ENCODE measurements at places on chromosomes 6 and 20.

- DNase-seq: no peak
Measured at GRCh38 chr20:13061381-13061780, 52.6 kb downstream of the SPTLC3 start.

DNA sequence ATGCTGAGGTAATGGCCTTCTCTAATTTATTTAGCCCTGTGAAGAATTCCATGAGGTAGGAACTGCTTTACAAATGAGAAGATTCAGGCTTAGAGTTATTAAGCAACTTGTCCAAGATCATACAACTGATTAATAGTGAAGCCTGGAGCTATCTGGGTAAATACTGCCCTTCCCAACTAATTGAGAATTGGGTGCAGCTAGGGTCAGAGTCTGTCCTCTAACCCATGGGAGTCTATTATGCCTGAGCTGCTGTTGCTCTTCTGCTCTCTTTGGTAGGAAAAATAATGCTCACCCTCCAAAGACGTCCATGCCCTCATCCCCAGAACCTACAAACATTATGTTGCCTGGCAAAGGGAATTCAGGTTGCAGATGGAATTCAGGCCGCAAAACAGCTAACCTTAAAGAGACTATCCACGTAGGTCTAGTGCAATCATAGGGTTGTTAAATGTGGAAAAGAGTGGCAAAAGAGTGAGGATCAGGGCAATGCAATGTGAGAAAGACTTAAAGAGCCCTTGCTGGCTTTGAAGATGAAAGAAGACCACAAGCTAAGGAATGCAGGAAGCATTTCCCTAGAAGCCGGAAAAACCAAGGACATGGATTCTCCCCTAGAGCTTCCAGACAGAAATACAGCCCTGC is 90.1 kb downstream of the SPTLC3 start:
- no peak for DNase-seq

DNA sequence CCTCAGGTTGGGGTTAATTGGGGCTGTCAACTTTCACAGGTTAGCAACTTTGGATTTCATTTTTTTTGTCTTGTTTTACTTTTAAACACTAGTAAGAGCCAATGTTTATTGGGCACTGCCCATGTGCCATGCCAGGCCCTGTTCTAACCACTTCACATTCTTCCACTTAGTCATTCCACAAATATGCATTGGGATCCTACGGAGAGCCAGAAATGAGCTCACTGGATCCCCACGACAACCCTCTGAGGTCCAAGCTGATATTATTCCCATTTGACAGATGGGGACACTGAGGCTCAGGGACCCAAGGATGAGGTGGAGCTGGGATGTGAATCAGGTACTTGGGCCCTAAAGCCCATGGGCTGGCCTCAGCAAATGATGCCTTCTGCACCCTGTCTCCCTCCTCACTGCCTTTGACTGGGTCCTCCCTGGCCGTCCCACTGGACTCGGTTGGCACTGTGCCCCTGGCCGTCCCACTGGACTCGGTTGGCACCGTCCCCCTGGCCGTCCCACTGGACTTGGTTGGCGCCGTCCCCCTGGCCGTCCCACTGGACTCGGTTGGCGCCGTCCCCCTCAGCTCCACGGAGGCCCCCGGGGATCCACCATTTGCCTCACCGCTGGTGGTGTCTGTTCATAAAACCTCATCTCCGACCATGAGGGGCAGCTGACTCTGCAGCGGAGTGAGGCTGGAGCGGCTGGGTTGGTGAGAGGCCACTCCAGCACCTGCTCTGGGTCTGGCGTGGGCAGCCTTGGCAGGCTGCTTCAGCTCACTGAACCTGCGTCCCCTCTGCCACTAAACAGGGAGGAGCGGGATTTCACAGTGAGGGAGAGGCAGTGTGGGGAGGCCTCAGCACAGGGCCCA is 4.8 kb upstream of the PMEPA1 start:
- no peak for DNase-seq

DNA sequence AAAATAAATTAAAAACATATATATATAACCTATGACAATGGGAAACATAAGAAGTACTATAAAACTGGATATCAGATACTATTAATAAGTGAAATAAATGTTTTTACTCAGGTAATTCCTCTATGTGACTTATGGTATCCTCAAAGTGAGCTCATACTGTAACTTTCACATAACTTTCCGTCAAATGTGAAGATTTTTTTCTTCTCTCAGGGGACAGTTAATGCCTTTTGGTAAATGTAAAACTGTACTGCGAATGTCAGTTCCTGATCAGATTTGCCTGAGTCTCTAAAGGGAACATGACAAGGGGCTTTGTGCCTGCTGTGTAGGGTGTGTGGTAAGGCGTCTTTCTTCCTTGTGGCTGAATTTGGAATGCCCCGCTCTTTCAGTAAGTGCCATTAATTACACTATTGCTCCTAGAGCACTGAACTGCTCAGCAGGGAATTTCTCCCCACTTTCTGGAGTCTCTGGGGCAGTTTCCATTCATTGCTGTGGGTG is 271.8 kb downstream of the PRL start:
- no peak for DNase-seq

GRCh38 chr20:58693226-58694006 is 816 bp downstream of the NPEPL1 start:
- no peak for DNase-seq

GRCh38 chr20:2751347-2751877 is 49.0 kb downstream of the CPXM1 start:
- no peak for DNase-seq

DNA sequence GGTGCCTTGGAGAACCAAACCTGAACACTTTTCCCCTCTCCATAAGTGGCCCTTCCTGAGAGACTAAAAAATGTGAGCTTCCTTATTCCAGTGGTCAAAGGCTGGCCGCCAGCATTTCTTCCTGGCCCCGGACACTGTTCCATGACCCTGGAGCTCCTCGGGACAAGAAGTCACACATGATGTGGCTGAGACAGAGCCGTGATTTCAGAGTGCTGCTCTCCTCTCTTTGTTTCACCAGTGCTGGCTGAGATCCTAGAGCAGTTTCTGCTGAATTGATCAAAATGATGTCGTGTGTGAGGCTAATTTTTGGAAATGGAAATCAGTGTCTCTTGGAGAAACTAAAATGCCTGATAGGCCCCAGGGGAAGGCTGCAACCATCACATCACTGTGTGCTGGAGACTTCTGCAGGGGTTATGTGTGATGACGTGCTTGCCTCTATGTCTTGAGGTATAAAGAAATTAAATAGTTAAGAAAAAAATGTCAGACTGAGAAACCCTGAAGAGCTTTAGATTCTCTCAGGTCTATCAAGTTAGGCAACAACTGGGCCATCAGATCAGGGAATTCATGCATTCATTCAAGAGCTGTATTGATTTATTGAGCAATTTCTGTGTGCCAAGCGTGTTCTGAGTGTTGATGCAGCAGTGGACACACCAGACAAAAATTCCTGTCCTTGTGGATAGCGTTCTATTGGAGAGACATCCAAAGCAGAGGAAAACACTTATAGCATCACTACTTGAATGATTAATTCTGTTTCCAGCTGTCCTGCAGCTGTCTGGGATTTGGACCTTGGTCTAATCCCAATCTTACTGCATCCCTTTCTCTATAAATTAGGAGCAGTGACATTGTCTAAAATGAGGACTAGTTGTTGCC is 72.7 kb upstream of the CCN6 start:
- no peak for DNase-seq

- DNase-seq: no peak
Measured at GRCh38 chr6:56914798-56915658, 39.9 kb upstream of the BEND6 start.

DNA sequence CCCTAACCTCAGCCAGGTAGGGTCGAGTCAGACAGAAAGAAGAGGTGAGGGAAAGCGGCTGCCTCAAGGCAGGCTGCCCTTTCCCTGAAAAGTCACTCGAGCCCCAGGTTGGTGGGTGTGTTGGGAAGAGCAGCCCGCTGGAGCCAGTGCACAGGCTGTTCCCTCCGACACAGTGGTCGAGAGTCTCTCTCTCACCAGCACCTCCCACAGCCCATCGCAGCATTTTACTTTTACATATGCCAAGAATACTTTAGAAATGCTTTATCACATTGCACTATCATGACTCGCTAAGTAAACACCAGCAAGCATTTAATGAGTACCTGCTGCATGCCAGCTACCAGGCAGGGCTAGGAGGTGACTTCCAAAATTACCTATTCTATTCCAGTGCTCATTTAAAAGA is 1.7 kb downstream of the PRPH2 start:
- no peak for DNase-seq

DNA sequence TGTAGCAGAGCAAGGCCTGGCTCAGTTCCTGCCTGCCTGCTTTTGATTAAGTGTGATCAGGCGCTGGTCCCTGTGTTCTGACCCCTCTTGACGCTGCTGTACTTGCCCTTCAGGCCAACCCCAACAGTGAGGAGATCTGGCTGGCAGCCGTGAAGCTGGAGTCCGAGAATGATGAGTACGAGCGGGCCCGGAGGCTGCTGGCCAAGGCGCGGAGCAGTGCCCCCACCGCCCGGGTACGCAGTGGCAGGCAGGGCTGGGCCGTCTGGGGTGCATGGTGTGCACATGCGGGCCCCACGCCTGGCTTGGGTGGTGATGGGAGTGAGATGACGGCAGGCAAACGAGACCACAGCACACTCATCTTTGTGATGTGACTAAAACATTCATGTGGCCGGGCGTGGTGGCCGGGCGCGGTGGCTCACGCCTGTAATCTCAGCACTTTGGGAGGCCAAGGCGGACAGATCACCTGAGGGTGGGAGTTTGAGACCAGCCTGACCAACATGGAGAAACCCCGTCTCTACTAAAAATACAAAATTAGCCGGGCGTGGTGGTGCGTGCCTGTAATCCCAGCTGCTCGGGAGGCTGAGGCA is 10.1 kb upstream of the C20orf204 start:
- DNase-seq: no peak

DNA sequence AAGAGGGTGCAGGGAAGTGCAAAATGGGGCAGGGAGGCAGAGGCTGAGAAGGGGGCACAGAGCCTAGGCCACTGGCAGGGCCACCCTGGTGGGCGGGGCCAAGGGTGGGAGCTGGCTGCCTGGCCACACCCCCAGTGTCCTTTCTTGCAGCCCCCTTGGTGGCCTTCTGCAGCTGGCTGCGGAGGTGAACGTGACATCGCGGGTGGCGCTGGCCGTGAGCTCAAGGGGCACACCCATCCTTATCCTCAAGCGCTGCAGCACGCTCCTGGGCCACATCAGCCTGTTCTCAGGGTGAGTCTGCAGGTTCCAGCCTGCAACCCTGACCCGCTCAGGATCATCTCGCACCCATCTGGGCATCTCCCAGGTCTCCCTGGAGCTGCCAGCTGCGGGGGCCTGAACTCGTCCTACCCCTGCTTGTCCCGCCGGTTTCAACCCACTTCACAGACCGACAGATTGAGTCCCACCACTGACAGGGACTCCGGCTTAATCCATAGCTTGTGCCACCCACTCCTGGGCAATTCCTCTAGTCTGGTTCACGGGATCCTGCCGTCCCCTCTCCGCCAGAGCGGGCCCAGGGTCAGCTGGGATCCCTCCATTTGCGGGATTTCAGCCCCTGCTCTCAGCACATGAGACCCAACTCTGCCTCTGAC is 6.2 kb downstream of the BPIFB3 start:
- no peak for DNase-seq

DNA sequence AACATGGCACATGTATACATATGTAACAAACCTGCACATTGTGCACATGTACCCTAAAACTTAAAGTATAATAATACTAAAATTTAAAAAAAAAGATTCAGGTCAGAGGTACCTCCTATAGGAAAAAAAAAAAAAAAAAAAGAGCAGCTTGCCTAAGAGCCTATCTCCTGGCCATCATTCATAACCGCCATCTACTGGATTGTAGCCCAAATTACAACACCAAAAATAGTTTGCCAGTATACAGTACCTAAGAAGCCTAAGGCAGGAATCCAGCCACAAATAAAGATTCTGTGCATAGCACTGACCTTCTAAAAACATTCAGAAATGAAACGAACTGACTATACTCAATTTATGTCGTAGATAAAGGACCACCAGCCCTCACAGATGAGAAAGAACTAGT is 438.4 kb upstream of the ADGRB3 start:
- no peak for DNase-seq

- no peak for DNase-seq
Measured at GRCh38 chr6:115945812-115946211, 114.9 kb downstream of the FRK start.

GRCh38 chr6:125197795-125198269 is 44.3 kb downstream of the TPD52L1 start:
- peak; percentile 48 for DNase-seq

DNA sequence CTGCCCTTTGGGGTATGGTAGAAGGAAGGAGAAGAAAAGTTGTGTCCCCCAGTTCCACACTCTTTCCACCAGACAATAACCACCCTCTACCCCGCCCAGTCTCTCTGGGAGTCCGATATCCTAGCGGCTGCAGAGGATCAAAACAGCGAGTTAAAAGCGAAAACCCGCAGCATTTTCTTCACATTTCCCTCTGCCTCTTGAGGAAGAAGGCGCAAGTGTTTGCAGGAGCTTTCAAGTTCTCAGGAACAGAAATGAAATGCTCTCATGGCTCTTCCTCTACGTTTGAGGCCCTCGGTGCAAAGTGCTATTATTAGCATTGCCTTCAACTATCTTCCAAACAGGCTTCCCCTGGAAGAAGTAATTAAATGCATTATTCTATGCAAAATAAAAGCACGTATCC is 52.2 kb upstream of the CCDC167 start:
- DNase-seq: no peak

- no peak for DNase-seq
Measured at GRCh38 chr6:156808287-156808686, 31.1 kb downstream of the ARID1B start.

DNA sequence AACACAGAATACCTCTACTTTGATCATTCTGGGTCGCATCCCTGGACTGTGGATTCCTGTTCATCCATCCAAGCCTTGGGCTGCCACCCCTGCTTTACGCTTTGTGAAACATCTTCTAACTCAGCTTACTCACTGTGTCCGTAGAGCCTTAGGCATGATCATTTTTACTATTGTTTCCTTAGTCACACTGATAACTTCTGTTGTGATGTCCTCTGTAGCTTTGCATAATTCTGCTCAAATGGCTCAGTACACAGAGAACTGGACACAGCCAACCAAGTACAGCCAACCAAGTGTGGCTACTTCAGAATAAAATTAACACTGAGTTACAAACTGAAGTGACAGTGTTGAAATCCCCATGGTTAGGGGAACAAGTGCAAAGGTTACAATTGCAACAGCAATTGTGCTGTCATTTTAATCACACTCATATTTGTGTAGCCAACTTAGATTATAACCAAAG is 8.6 kb upstream of the FKBP1A start:
- no peak for DNase-seq

DNA sequence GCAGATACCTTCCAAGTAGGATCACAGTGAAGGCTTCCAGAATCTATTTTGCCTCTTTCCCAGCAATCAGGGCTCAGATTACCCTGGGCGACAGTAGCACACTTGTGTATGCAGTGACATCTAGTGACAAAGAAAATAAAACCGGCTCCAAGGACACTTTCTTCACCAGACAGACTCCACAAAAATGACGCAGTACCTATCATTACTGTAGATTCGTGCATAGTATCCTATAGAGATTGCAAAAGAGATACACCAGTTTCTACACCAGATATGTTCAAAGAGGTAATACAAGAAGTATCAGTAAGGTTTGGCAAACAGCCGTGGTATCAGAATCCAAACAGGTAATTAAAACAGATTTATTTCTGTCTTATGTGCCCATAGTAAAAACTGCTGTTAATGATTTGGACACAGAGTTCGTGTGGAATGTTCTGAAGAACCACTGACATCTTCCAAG is 600.4 kb upstream of the JAG1 start:
- no peak for DNase-seq

GRCh38 chr6:170113141-170113540 is 177.7 kb downstream of the DLL1 start:
- no peak for DNase-seq

GRCh38 chr20:50192364-50193198 is 2.0 kb downstream of the CEBPB start:
- DNase-seq: peak; percentile 45
